Activated naive CD4-positive, alpha-beta T cell treated with anti-CD3 and anti-CD28 coated beads, Interleukin-2, amount 50 U/mL, for 16 hours (primary cell): ENCODE measurements at places on chromosomes 1 and 21.

DNA sequence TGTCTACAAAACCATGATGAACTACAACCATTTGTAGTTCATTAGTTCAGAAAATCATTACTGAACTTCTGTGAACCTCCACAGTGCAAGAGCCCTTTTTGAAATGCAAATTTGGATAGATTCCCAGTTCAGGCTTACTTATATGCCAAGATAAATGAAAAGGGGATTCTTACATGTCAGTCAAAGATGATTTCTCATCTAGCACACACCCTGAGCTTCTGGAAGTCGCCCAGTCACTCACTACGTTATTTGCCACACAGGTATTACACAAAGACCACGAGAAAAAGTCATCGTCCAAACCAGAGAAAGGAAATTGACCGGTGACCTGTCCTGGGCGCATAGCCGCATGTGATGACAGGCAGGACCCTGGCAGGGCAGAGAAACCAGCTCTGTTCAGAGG, 41.8 kb downstream of the ETS2 start:
- no peak for DNase-seq

DNA sequence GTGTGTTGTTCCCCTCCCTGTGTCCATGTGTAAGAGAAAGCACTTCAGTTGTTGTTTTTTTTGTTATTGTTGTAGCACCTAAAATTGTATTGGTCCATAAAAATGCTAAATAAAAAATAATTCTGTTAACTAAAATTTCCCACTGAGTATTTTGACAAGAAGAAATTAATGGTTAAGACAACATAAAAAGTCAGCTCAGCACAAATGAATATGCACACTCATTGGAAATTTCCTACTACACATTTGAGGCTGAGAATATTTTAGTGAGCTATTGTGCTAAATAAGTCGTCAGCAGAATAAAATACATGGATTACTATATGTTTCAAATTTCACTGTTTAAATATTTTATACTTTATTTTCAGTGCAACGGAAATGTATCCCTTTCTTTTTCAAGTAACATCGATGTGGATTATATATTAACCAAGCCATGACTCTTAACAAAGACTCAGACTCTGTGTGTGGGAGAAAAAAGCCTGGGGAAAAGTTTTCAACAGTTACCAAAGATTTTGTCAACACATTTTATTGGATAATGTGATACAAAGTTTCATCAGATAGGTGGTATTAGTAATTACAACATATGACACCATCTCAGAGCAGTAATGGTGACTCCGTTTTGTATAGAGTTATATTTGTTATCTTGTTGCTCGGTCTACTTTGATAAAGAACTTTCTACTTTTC, 63.4 kb downstream of the LYPLAL1 start:
- no peak for DNase-seq

DNA sequence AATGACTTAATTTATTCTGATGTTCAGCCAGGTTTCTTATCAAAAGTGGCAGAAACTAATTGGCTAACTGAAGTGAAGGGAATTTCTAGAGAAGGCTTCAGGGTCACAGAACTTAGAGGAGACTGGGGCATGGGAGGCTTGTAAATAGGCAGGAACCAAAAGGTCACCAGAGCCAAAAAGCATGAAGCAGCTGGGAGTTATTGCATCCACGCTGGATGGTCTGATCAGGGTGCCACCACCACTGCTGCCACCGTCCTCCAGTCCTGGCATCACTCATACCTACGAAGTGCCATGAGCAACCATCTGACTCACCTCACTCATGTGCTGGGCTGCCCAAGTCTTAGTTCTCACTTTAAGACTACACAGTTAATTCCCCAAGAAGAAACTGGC, 82.5 kb upstream of the DPH5 start:
- peak; percentile 19 for DNase-seq

DNA sequence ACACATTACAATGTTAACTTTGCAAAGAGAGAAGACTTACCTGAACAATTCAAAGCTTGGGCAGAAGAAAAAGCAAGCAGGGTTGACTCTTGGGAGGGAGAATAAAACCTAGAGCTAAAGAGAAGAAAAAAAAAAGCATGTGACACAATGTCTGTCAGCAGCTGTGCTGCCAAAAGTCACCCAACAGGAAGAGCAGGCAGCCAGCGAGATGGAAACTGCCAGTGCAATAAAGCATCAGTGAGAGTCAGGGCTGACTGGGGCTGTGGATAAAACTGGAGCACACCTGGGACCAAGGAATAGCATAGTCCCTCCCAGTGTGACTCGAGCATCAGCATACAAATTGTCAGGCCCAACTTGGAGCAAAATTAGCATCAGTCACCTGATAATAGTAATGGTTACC, 65.0 kb upstream of the SLC22A15 start:
- DNase-seq: no peak

- no peak for DNase-seq
Measured at GRCh38 chr1:30363031-30363430, 360.4 kb downstream of the MATN1 start.

GRCh38 chr1:214952648-214953047, 129.9 kb upstream of the KCNK2 start:
- DNase-seq: no peak

GRCh38 chr1:178307264-178307663, 189.5 kb downstream of the CLEC20A start:
- DNase-seq: no peak

GRCh38 chr1:59360170-59360569, 63.3 kb downstream of the FGGY start:
- DNase-seq: no peak

DNA sequence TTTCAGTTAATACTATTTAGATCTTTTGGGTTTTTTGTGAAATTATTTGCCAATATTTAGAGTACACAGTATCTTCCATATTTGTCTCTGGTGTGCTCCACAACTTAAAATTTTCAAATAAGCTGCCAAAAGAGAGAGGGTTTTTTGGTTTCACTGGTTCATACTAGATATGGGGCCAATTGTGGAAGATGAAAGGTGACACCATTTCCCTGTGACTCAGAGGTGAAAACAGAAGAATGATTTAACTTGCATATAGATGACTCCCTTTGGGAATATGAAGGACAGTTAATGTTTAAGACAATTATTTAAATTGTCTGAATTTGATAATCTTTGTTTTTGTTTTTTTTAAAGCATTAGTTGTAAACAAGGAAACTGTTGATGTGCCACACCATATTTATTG, 37.5 kb downstream of the IVNS1ABP start:
- DNase-seq: no peak

DNA sequence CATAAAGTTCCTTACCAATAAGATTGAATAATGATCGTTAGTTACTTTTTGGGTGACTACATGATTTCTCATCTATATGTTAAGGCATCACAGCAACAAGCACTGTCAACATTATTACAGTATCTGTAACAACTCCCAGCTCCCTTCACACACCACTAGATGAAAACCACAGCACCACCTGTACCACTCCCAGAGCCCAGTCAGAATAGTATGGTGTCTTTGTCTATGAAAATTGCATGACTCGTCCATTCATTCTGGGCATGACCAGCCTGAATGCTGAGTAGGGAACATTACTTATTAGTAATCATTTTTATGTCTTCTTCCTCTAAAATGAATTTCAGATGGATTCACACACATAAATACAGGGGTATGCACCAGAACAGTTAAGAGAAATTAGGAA, 7.0 kb downstream of the OLFML2B start:
- DNase-seq: no peak

DNA sequence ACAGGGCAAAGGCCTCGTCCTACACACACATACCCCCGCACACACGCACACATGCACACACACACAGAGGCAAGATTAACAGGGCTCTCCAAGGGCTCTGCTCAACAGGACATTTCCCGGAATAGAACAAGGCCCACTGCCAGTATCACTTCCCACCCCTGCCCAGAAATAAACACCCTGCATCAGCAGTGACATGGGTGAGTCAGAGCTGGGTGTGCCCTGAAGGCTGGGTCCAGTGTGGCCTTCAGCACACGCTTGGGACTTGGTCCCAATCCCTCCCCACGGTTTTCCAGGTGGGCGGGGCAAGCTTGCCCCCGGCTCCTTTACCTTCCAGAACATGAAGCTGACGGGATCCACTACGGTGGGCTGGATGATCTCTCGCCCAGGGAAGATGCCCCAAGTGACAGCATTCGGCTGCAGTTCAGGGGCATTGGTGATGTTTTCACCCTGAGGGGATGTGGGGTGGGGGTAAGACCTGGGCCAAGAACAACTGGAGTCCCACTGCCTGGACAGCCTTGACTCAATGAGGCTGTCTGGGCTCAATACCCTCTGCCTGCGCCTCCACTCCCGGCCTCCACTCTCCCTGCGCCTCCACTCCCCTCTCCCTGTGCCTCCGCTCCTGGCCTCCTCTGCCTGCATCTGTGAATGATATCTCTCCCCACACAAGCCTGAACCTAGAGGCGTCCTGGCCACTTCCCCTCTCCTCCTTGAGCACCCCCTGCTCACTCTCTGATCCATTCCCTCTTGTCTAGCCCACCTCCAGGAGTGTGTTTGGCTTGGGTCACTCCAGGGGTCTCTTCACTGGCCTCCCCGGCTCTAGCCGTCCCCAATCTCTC, 14.7 kb downstream of the MTHFR start:
- DNase-seq: no peak

DNA sequence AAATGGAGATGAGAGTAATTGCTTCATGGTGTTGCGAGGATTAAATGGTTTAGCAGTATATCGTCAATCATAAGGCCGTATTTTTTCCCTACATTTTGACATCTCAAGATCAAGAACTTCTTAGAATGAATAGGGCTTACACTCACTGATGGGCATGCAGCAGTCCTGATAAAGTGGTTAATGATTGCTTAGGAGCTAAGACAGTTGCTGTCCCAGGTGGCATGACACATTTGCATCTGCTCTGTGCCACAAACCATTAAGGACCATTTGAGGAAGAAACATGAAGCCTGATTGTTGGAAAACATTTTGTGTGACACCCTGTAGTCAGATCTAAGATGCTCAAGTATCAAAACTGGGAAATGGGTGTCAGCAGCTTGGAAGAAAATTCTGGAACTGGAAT, 81.0 kb upstream of the SGIP1 start:
- DNase-seq: no peak

DNA sequence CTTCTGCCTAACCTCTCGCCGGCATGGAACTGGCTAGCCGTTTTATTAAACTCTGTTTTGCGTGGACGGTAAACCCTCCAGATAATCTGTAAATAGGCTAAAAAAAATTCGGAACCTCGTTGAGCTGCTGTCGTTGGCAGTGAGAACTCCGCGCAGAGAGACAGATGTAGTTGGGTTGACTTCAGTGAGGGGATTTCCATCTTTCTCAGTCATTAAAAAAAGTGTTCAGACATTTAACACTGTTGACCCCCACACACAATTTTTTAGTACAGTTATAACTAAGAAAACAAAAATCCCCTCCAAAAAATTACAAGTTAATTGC, 464 bp downstream of the PARK7 start:
- no peak for DNase-seq

DNA sequence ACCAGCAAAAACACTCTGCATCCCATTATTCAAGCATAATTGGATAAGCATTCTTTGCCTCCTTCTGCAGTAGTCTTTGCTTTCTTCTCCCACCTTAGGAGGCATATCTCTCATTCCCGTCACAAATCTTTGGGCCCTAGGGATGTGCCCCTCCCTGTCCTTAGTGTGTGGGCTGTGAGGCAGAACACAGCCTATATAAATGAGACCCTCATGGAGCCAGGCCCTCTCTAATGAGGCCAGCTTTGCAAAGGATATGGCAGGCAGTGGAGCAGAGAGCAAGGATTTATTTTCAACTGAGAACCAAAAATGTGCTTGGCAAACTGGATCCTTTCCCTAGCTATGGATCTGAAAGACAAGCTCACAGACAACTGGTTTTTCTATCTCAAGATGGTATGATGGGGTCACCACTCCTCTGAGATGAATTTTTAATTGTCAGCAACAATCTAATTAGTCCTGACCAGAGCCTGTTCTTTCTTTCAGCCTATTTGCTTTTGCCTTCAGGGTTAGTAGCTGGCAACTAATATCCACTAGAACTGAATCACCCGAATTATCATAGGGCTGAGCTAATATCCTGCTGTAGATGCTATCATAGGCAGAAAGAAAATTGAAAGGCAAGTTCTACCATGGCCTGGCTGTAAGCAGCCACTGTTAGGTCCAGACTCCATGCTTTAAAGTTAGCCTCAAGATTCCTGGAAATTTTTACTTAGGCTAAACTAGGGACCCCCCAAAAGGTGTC, 134.2 kb downstream of the SYT2 start:
- DNase-seq: no peak

DNA sequence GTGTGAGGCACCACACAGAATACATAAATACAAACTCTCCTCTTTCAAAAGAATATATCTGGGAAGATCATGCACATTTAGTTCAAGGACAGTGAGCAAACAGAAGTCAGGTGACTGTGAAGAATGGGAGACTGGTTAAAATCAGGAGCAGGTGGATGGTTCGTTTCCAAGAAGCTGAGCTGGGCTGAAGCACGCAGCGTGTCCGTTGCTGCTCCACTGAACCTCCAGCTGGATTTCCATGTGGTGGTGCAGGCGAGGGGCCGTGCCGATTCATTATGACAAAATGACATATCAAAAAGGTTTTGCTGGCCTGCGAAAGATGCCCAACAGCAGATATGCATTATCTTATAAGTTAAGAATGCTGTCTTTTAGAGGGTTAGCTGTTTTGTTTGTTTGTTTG, 66.0 kb downstream of the OLIG1 start:
- DNase-seq: no peak

DNA sequence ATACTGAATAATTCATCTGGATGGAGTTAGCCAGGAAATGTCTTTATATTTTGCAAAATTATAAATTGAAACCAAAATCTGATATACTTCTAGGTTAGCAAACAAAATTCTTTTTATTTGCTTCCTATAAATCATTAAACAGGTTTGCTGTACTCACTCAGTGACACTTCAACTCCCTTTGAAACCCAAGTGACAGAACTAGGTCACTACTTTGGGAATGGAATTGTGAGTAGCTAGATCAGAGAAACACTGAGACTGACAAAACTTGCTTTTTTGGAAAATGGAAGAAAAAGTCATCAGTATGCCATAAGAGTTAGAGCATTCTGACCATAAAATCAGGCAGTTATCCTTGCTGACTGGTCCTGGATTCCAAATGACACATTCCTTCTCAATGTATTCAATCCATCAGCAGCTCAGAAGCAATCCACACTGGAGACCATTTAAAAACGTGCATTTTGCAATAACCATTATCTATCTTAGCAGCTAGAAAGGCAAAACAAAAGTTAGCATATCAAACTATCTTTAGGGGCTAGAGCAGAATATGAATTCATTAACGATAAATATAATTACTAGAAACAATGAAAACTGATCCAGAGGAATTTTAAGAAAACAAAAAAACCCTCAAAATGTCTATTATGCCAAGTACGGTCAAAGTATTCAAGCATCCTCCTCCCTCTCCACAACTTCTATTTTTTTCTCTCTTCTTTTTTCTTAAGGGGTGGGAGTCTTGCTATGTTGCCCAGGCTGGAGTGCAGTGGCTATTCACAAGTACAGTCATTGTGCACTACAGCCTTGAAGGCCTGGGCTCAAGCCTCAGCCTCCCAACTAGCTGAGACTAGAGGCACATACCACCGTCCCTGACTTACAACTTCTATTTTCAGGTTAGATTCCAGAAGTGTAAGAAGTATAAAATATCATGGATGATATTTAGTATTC, 60.1 kb downstream of the HNRNPR start:
- DNase-seq: no peak

- no peak for DNase-seq
Measured at GRCh38 chr1:33337441-33337840, 16.5 kb upstream of the A3GALT2 start.

- DNase-seq: no peak
Measured at GRCh38 chr1:191306916-191307315, 829.3 kb upstream of the BRINP3 start.

- DNase-seq: no peak
Measured at GRCh38 chr1:51341876-51342496, 11.6 kb upstream of the TTC39A start.

GRCh38 chr1:95553595-95553994, 319.6 kb downstream of the RWDD3 start:
- no peak for DNase-seq

GRCh38 chr1:38308780-38309179, 262.2 kb upstream of the POU3F1 start:
- no peak for DNase-seq
